ENCODE measurements at places on chromosomes 13 and 19.

GRCh38 chr19:13277104-13277809 is 127.0 kb downstream of the IER2 start:
- DNase-seq, result peak; percentile 66

- DNase-seq, result peak; percentile 50
Measured at GRCh38 chr19:35005256-35005977, 5.3 kb downstream of the GRAMD1A start.

GRCh38 chr13:51357928-51358595 is 18.6 kb downstream of the SERPINE3 start:
- DNase-seq, result no peak

DNA sequence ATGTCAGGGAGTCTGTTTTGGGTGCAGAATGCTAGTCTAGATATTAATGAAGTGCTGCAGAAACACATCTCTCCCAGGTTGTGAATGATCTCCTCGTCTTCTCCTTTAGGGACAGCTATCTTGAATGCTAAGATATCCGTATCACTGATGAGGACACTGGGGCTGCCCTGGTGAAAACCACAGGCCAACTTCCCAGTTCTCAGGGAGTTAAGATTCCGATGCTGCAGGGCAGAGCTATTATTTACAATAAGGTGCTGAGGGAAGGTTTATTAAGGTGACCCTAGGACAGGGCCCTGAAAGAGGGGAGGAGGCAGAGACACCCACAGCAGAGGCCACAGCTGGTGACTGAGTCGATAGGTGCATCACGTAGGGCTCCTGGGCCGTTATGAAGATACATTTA is 66.1 kb downstream of the TNFRSF19 start:
- DNase-seq, result no peak

- no peak for DNase-seq
Measured at GRCh38 chr19:1862424-1863327, 703 bp downstream of the KLF16 start.

DNA sequence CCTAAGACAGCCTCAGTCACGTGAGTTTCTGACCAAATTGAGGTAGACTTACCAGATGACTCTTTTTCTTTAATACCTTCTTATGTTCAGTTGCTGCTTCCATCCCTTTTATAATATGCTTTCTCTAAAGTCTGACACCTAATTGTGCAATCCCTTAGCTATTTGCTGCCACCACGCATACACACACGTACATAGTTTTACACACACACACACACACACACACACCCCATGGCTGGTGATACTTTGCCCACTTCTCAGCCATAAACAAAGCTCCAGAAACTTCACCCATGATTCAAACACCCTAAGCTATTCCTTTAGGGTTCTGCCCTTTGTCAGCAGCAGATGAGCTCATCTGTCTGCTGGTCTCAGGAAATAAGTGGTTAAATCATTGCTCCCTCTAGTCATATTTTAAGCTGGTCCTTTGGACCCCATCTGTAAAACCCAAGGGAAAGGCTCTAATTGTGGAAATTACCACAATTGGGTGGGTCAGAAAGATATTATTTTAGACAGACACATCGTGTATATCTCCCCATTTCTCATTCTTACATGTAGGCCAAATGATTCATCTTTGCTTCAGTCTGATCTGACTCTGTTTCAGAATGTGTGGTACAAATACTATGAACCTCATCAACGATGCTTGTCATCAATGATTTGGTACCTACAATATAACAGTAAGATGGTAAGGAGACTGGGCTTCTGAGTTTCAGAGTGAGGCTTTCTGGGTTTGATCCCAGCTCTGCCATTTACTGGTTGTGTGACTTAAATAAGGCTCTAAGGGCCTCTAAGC is 69.2 kb downstream of the NALCN start:
- no peak for DNase-seq

GRCh38 chr13:94548821-94549231 is 47.1 kb downstream of the TGDS start:
- DNase-seq, result peak; percentile 49

DNA sequence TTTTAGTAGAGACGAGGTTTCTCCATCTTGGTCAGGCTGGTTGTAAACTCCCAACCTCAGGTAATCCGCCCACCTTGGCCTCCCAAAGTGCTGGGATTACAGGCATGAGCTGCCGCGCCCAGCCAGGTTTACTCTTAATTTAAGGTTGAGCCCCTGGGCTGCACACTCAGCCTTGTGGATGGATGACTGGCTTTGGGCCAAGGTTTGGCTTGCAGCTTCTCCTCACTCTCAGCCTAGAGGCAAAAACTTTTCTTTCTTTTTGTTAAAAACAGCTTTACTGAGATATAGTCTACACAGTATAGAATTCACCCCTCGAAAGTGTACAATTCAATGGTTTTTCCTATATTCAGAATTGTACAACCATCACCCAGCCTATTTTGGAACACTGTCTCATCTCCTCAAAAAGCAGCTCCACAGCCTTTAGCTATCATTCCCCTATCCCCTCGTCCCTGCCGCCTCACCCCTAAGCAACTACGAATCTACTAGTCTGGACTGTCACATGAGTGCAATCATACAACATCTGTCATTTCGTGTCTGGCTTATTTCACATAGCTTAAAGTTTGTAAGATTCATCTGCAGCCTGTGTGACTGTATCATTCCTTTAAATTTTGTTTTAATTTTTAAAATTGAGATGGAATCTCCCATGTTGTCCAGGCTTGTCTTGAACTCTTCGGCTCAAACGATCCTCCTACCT is 14.5 kb upstream of the TSPAN16 start:
- DNase-seq, result no peak

DNA sequence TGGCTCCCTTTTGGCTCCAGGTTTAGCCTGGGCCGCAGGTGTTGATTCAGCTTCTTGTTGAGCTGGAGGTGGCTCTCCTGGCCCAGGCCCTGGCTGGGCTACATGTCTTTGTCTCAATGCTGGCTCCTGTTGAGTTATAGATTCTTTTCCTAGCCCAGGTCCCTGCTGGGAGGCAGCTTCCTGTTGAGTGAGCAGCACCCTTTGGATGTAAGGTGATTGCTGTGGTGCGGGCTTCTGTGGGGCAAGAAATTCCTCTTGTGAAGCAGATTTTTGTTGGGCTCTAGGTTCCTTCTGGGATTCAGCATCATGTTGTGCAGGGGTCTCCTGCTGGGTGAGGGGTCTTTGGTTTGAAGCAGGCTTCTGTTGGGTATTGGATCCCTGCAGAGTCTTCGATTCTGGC is 545 bp downstream of the LIPE start:
- DNase-seq, result no peak

DNA sequence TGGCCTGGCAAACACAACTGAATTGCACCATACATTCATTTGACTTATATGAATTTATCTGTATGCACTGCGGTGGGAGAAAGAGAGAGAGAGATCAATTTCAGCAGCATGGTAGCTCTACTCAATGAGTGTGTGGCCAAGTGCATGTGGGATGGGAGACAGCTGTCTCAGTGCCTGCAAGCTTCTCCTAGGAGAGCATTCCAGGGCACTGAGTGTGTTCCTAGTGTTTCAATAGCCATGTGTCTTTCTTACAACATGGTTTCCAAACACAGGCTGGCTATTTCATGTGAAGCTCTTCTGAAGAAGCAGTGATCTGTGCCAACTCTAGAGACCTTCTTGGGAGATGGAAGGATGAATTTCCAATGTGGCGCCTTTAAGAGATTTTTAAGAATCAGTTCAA is 43.5 kb downstream of the NEK5 start:
- DNase-seq, result no peak

DNA sequence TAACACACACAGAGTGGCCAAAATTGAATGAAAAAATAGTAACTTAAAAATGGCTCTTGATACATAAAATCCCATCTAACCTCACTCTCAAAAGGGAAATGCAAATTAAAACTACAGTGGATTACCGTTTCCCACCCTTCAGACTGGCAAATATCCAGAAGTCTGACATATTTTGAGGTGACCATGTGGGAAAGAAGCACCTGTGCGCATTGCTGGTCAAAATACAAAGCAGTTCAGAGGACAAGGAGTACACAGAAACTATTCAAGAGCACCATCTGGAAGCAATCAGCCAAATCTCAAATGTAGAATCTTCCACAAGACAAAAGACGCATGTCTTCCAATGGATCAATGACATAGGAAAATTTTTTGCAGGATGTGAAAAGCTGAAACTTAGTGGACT is 23.2 kb downstream of the NALCN start:
- DNase-seq, result no peak

- DNase-seq, result no peak
Measured at GRCh38 chr13:84653915-84654534, 771.8 kb upstream of the SLITRK1 start.

DNA sequence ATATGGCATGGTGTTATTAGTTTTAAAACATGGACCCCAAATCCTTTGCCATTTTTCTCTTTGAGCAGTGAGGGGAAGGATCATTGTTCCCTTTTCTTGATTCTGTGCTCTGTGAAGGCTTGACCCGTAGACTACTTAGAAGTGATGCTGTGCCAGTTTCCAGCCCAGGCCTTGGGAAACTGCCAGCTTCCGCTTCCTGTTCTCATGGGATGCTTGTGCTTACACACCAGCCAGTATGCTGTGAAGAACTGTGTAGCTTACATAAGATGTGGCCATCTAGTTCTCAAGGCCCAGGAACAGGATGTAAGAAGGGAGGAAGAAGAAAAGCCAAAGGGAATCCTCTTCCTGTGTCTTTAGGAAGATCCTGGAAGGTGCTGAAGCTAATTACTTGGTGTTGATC is 180.9 kb downstream of the PCCA start:
- DNase-seq, result no peak

DNA sequence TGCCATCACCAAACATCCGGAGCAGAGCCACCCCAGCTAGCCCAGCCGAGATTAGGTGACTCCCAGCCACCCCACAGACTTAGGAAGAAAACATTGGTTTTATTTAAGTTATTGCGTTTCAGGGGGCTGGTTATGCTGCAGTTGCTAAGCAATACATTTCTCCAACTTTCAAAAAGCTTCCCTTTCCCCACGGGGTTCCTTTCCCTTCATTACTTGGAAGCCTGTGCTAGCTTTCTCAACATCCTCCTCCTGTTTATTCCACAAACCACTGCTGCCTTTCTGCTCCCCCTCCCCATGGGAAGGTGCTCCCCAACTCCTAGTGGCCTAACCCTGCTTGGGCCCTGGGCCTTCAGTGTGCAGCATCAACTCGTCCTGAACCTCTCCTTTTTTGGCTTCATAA is 52.6 kb downstream of the CDADC1 start:
- no peak for DNase-seq

- no peak for DNase-seq
Measured at GRCh38 chr13:41032691-41033376, 13.7 kb upstream of the ELF1 start.

GRCh38 chr19:22421797-22422196 is 349 bp downstream of the ZNF98 start:
- DNase-seq, result no peak

DNA sequence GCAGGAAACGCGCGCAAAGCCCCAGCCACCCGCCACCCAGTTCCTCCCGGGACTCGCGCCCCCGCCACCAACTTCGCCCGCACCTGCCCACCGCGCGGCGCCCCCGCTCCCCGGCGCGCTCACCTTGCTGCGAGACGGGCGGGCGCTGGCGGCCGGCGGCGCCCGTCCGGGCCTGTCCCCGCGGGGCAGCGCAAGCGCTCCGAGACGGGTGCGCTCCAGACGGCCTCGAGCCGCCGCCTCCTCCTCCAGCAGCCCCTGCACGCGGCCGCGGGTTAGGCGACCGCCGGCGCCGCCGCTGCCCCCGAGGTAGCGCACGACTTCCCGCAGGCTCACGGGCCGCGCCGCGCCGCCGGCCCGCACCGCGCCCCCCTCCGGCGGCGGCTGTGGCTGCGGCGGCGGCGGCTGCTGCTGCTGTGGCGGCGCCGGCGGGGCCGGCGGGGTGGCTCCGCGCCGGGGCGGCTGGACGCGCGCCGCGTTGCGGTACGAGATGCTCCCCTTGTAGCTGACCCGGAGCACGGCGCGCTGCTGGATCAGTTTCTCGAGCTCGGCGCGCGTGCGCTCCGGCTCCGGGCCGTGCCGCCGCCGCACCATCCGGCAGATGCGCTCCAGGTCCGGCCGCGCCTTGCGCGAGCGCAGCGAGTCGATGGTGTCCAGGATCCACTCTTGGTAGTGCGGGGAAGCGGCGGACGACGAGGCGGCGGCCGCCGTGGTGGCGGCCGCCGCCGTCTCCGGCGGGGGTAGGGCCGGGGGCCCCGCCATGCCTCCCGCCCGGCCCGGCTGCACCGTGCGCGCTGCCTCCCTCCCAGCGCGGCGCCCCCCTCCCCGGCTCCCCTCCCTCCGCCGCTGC is 666 bp downstream of the SAMD1 start:
- DNase-seq, result no peak

DNA sequence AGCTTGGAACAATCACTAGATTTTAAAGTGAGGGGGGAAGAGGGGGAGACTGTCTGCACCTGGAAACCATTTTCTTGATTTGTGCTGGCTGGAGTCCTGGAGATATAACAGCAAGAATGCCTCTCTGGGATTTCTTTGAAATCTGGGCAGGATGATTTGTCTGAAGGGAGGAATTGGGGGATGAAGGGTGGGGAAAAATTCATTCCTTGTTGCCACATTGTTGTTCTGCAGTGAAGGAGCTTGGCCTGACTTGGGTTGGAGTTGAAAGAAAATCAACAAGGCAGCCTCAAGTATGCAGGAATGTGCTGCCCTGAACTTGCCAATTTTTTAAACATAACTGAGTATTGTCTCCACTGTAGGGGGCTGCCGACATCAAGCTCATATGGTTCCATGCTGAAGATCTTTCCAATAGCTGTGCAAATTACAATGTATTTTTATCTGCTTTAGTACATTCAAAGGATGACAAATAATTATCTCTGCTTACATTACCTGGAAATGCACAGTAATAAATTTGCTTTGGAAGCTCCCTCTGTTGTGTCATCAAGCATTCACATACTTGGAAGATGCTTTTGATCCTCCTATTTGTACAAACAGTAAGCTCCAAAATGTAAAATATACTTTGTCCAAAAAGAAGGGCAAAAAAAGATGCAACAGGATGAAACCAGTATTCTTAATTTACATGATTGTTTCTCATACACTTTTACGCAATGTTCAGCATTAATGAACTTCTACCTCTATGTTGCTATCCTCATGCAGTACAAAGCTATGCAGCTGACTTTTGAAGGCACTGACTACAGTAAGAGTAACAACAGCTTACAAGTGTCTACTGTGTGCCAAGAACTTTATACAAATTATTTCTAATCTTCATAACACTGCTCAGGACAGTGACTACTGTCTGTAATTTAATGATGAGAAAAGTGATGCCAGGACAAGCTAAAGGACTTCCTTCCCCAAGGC is 627.9 kb upstream of the KLF12 start:
- no peak for DNase-seq

GRCh38 chr19:31168106-31168625 is 181.1 kb downstream of the TSHZ3 start:
- no peak for DNase-seq

All from HepG2 (cell line).